ENCODE measurements at places on chromosomes 6 and 20.

DNA sequence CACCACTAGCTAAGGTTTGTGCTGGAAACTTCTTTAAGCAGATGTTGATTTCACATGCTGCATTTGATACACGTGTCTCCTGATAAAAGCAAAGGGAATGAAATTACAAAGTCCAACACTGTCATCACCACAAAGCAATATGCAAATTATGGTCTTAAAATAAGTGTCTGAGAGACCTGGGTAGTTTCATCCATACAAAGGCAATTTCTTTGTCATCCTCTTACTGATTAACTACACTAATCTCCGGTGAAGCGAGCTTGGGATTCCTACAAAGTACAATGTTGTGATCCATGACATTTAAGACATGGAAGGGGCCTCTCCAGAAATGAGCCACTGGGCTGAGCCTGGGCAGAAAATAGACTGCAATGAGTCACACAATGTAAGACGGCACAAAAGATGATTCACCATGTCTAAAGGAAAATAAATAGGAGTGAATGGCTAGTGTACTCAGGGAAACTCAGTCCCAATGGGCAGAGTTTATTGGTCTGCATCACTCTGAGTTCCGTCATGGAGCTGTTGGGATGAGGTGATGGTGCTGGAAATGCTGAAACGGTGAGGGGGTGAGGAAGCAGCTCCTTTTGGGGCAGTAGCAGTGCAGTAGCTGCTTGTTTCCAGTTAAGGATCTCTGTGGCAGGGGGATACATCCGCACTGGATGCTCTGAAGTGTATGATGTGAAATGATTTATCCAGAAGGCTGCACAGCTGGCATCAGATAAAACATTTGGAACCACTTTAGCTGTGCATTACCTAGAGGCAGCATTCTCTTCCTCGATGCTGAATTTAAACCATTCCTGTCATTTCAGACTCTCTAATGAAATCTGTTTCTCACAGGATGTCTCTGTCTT is 103.3 kb downstream of the IBTK start:
- no peak for DNase-seq

GRCh38 chr6:113855500-113856374 is 1.4 kb upstream of the MARCKS start:
- no peak for DNase-seq

DNA sequence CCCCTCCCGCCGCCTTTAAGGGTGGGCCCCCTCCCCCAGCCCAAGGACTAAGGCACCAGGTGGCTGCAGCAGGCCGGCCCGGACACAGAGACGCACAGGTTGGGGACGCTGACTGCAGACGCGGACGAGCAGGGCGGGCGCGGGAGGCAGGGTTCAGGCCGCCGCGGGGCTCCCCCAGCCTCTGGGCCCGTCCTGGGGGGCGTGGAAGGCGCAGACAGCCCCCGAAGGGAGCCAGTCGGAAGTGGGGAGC is 9.3 kb downstream of the DUSP15 start:
- DNase-seq = no peak

- no peak for DNase-seq
Measured at GRCh38 chr6:10138917-10139316, 276.0 kb downstream of the TFAP2A start.

GRCh38 chr6:33425668-33426577 is 6.1 kb downstream of the SYNGAP1 start:
- DNase-seq = peak; percentile 73

DNA sequence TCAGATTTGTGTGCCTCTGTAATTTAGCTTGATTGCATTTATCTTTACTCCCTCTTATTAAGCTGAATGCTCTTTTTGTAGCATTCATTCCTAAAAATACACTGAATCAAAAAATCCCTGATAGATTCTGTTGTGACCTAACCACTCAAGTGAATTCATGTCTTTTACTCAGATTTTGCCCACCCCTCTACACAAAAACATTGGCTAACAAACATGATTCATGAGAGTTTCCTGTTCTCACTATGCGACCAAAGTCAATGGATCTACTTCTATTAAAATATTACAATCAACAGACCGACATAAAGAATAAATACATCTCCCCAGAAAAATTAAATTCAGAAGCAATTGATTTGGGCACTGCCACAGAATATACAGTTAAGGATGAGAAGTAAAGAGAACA is 99.5 kb upstream of the THEMIS start:
- DNase-seq = no peak

DNA sequence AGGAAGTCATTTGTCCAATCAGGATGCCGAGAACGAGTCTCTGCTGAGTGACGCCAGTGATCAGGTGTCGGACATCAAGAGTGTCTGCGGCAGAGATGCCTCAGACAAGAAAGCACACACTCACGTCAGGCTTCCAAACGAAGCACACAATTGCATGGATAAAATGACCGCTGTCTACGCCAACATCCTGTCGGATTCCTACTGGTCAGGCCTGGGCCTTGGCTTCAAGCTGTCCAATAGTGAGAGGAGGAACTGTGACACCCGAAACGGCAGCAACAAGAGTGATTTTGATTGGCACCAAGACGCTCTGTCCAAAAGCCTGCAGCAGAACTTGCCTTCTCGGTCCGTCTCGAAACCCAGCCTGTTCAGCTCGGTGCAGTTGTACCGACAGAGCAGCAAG is 281.5 kb downstream of the TSHZ2 start:
- no peak for DNase-seq

GRCh38 chr6:170423814-170424603 is 117.5 kb downstream of the FAM120B start:
- no peak for DNase-seq

DNA sequence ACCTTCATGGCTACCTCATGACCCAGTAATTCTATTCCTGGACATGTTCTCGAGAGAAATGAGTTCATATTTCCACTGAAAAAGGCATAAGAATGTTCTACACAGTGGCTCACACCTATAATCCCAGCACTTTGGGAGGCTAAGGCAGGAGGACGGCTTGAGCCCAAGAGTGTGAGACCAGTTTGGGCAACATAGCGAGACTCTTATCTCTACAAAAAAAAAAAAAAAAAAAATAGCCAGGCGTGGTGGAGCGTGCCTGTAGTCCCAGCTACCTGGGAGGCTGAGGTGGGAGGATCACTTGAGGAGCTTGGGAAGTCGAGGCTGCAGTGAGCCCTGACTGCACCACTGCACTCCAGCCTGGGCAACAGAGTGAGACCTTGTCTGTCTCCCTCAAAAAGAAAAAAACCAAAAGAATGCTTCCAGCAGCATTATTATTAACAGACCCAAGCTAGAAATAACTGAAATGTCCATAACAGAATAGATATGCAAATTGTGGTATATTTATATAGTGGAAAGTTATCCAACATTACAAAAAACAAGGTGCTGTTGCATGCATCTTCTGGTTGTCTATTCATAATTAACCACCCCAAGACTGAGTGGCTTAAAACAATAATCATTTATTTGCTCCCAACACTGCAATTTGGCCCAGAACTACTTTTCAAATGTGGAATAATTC is 9.4 kb upstream of the RAB44 start:
- DNase-seq = no peak
